ENCODE measurements at places on chromosomes 2 and 18.

GRCh38 chr2:3489764-3490115 lies 29.6 kb downstream of the ADI1 start:
- no peak for DNase-seq

DNA sequence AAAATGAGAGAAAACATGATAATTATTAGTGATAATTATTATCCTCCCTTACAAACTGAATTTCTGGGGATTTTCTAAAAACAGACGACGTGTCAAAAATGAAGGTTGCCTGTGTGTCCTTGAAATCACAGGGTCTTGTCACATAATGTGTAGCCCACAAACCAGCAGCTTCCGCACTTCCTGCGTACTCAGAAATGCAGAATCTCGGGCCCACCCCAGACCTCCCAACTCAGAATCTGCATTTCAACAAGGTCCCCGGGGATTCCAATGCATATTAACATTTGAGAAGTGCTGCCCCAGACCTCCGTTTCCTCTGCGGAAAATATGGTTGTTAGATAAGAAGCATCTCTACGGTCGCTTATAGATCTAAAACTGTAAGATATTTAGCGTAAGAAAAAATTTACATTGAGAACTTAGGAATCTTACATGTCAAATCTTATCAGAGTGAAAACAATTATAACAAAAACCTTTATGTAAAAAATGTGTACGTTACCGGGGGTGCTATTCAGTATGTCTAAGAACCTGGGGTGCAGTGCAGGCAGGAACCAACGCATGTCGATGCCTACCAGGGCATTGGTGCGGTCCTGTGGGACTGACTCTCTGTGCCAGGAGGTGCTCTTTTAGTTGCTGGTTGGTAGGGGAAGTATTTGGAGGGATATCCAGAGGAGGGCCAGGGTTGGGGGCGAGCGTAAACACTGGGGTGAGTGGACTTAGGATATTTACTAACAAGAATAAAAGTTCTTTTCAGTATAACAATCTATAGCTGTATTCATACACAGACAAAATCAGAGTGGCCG lies 15.2 kb downstream of the CDKL4 start:
- peak; percentile 23 for DNase-seq

DNA sequence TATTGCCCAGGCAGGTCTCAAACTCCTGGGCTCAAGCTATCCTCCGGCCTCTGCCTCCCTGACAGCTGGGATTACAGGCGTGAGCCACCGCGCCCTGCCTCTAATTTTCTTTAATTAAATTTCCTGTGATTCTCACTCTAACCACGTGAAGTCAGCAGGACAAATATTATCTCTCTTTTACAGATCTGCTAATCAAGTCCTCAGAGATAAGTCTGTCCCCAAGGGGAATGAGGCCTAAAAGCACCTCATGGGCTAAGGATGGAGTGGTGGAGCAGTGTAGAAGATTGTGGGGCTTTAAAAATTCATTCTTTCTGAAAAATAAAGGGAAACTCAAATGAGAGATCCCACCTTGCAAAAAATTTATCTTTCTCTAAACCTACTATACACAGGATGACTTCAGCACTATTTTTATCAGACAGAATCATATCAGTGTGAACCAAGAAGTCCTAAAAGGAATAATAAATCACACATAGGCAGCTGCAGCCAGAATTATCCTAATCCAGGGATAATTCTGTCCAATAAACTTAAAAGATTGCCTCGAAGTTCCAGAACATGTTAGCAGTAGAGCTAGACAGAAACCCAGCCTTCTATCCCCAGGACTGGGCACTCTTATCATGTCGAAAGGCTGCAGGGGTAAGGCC lies 38.3 kb upstream of the BMPR2 start:
- DNase-seq: no peak

DNA sequence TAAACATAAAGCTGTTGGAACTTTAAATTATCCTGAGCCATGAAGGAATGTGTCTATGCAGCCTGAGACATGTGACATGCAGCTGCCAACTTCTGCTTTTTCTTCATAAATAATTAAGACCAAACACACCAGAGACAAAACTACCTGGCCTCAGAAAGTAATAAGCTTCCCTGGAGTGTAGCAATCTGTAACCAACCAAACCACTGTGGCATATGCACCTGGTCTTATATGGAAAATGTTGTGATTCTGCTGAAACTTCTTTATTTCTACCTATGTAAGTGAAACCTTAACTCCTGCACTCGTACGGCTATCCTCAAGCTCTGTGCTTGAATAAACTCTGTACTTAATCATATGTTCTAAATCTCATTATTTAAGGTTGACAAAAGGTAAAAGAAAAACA lies 515.0 kb downstream of the TMEM182 start:
- no peak for DNase-seq

DNA sequence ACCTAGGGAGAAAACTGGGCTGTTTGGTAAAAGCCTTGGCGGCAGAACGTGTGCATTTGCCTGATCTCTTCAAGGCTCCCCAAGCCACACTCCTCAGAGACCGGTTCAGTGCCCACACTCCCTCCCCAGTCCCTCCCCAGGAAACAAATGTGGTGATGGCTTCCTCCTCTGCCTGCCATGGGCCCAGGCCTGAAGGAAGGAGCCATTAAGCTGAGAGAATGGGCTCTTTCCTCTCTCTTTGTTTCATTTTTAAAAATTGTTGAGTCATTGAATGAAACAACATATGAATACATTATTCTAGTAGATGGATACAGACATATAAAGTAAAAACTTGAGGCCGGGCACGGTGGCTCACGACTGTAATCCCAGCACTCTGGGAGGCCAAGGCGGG lies 50.6 kb upstream of the YWHAQ start:
- no peak for DNase-seq

DNA sequence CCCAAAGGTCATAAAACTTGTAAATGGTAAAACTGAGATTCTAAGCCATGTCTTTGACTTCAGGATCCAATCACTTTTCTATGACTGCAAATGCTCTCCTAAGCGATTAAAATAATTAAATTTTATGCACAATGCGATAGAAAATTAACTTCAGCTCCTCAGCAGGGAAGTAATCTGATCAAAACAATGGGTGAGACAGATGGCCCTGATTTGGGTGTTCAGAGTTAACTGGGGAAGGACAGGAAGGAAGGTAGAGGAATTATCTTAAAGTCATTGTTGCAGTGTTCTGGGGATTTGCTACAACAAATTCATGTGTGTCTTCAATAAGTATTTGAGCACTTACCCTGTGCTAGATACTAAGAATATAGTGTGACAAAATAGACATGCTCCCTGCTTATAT lies 446.0 kb upstream of the MEX3C start:
- DNase-seq: no peak

Data from CD4-positive, alpha-beta T cell (primary cell).